ENCODE measurements at places on chromosomes 6 and 20. TPM values are rescaled to one million over a fixed set of nuclear protein-coding genes. Genes with fewer than 3 reads are reported as not detected.

The TUBB2B gene
- not detected for total RNA-seq

DNA sequence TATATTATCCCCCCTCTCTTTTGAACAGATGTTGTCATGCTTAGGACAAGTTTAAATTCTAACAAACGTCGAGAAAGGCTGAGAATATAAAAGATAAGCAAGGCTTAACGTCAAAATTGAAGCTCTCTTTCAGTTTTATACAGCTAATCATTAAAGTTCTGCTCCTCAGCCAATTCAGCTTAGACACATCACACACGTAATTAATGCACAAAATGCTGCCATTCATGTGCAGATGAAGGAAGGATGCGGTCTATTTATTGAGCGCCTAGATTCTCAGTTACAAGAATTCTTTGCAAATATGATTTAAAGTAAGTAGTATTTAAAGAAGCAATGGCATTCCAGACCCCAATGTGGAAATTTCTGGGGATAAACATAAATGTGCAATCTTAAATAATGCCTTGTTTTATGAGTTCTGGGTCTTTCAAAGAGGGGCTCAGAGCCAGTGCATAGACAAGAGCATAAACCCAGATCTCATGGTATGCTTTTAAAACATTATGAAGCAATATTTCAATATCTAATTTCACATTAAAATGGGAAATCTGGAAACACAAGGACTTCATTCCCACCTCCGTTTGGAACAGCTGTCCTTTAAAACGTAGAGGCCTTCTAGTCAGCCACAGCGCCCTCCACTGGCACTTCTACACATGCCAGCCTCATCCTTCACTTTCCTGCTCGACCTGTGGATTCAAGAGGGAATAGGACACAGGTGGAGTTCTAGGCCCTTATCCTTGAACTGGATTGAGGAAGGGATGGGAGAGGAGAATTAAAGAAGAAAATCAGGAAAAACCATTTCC is 85.8 kb downstream of the LYRM4 start:
- H3K27ac ChIP-seq, result peak overlapping the region; percentile 77
- peak; percentile 47 for DNase-seq
- H3K4me1 ChIP-seq, result peaks cover 54% of the 10 kb centered on the region
- H3K27me3 ChIP-seq, result no peaks in the 10 kb centered on the region
- H3K4me3 ChIP-seq, result peak overlapping the region; percentile 24
- H3K36me3 ChIP-seq, result peaks cover 6% of the 10 kb centered on the region

The ZC2HC1B gene
- not detected for total RNA-seq

DNA sequence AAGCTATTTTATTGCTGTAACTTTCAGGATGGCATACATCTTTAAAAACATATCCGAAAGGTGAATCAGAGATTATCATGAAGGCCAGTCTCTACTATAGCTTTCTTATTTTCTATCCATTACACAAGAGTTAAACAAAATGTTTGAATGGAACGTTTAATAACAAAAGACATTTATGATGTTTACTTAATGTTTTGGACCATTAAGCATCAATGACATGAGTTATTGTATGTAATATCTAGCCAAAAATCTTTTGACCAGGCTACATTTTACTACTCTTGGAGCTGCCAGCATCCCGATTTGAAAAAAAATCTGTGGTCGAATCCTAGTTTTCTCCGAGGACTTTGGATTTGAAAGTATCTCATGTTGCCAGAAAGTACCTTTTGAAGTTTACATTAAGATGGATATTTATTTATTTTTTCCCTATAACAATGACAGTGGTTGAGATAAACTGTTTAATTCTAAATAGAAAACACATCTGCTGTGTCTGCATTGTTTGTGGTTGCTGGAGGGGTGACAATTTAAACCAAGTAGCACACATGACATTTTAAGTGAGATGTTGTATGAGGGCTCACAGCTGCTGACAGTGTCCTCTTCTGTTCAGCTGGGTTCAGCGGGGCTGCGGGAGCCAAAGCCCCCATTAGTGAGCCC is 293.7 kb upstream of the TCF21 start:
- no peaks in the 10 kb centered on the region for H3K36me3 ChIP-seq
- H3K4me1 ChIP-seq, result no peaks in the 10 kb centered on the region
- H3K4me3 ChIP-seq, result no peak overlapping the region
- no peak overlapping the region for H3K27ac ChIP-seq
- no peak for DNase-seq

DNA sequence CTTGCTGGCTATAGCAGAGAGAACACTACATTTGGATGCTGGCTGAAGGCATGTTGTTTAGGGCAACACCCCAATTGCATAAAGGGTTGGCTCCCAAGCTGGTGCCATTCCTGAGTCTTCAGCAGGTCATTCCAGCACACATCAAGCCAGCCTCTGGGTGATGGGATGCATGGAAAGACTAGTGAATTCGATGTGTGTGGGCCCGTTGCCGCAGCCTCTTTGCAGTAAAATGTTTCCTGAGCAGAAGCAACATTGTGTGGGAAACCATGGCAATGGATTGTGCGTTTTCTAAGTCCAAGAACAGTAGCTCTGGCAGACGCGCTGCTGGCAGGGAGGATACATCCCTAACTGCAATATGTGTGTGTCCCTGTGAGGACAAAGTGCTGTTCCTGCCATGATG is 142.4 kb upstream of the SLC24A3 start:
- peaks cover 2% of the 10 kb centered on the region for H3K36me3 ChIP-seq
- DNase-seq, result no peak
- H3K27me3 ChIP-seq, result no peaks in the 10 kb centered on the region
- no peak overlapping the region for H3K27ac ChIP-seq
- H3K4me1 ChIP-seq, result peaks cover 5% of the 10 kb centered on the region
- no peak overlapping the region for H3K4me3 ChIP-seq

DNA sequence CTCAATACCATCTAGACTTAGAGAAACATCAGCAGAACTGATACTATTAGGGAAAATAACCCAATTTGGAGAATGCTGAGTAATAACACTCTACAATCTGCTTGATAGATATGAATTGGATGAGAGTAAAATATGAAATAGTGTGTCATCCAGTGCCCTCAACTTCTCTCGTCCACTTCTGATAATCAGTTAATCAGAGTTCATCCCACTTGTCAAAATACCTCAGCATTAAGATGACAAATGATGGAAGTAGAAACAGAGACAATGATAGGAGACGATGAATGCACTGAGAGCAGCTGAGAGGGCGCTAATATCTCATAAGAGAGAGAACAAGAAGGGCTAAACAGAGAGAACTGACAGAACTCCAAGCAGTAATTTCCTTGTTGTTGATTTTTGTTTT is 699.6 kb downstream of the EPHA7 start:
- no peak overlapping the region for H3K27ac ChIP-seq
- H3K4me1 ChIP-seq, result no peaks in the 10 kb centered on the region
- no peak overlapping the region for H3K4me3 ChIP-seq
- H3K27me3 ChIP-seq, result no peaks in the 10 kb centered on the region
- no peaks in the 10 kb centered on the region for H3K36me3 ChIP-seq

- no peak overlapping the region for H3K4me3 ChIP-seq
- no peak overlapping the region for H3K27ac ChIP-seq
- no peaks in the 10 kb centered on the region for H3K4me1 ChIP-seq
- H3K27me3 ChIP-seq, result peaks cover 2% of the 10 kb centered on the region
- H3K36me3 ChIP-seq, result no peaks in the 10 kb centered on the region
These were observed 165.6 kb downstream of the GRM1 start for GRCh38 chr6:146194434-146194833.

- H3K4me1 ChIP-seq, result no peaks in the 10 kb centered on the region
- DNase-seq, result no peak
- H3K4me3 ChIP-seq, result no peak overlapping the region
- no peaks in the 10 kb centered on the region for H3K36me3 ChIP-seq
- H3K27ac ChIP-seq, result no peak overlapping the region
- H3K27me3 ChIP-seq, result peaks cover 7% of the 10 kb centered on the region
These were observed 160.3 kb upstream of the ATXN1 start for GRCh38 chr6:16921399-16922110.

- H3K4me1 ChIP-seq, result no peaks in the 10 kb centered on the region
- DNase-seq, result peak; percentile 31
- H3K36me3 ChIP-seq, result no peaks in the 10 kb centered on the region
These were observed 173.7 kb downstream of the PHACTR1 start for GRCh38 chr6:12890171-12890790.

DNA sequence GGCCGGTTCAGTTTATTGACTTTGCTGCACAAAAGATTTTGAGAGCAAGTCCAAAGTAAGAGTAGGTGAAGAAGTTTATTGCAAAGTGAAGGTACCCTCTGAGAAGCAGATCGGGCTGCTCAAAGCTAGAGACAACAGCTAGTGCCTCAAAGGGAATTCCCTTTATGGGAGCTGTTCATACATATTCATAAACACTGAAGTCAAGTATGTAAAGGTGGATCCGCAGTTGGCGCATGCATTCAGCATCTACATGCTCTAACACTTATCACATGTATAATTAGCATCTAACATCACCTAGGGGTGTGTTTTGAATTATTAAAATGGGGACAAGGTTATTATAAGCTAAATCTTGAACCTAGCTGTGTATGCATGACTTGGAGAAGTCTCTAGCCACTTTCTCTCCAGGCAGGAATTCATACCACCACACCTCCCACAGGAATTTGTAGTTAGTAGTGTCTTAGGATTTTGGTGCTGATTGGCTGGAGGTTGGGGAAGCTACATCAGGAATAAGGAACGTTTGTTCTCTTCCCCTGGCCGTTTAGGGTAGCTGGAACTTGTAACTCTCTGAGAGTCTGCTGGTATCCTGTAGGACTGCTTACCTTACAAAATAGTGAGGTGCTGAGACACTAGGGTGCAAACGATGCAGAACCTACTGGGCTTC is 1633.9 kb downstream of the GRIK2 start:
- H3K27me3 ChIP-seq, result no peaks in the 10 kb centered on the region
- H3K36me3 ChIP-seq, result no peaks in the 10 kb centered on the region
- no peak overlapping the region for H3K27ac ChIP-seq

GRCh38 chr6:39338397-39338796 is 15.9 kb upstream of the KCNK16 start:
- no peak overlapping the region for H3K4me3 ChIP-seq
- H3K27ac ChIP-seq, result no peak overlapping the region
- H3K27me3 ChIP-seq, result peaks cover 17% of the 10 kb centered on the region
- H3K36me3 ChIP-seq, result no peaks in the 10 kb centered on the region
- H3K4me1 ChIP-seq, result peaks cover 2% of the 10 kb centered on the region

GRCh38 chr20:38673261-38673660 is 51.0 kb upstream of the SLC32A1 start:
- H3K4me3 ChIP-seq, result peak overlapping the region; percentile 78
- peaks cover 57% of the 10 kb centered on the region for H3K27me3 ChIP-seq

The LAMA4 gene
- not detected for total RNA-seq

- H3K36me3 ChIP-seq, result no peaks in the 10 kb centered on the region
- H3K4me1 ChIP-seq, result peaks cover 11% of the 10 kb centered on the region
- H3K4me3 ChIP-seq, result peak within 1 kb of the TSS; percentile 68
- H3K27me3 ChIP-seq, result peaks cover 59% of the 10 kb centered on the region
- peak; percentile 70 for DNase-seq
These were observed at the start of gene ARFGEF3 for GRCh38 chr6:138161338-138162110. TSS of gene ARFGEF3 (plus strand) at chr6:138161939. CDS start at chr6:138162087, 148 bp downstream.

GRCh38 chr20:51692806-51693400 is 75.3 kb downstream of the ATP9A start:
- no peaks in the 10 kb centered on the region for H3K36me3 ChIP-seq
- peaks cover 11% of the 10 kb centered on the region for H3K27me3 ChIP-seq
- H3K4me3 ChIP-seq, result no peak overlapping the region
- H3K27ac ChIP-seq, result no peak overlapping the region
- H3K4me1 ChIP-seq, result peaks cover 13% of the 10 kb centered on the region

The RSPO4 gene
- total RNA-seq, result not detected

- DNase-seq, result no peak
- no peak overlapping the region for H3K4me3 ChIP-seq
- no peaks in the 10 kb centered on the region for H3K4me1 ChIP-seq
- H3K27me3 ChIP-seq, result peaks cover 11% of the 10 kb centered on the region
- H3K36me3 ChIP-seq, result no peaks in the 10 kb centered on the region
These were observed 912 bp downstream of the IL17F start for GRCh38 chr6:52243282-52243893.

DNA sequence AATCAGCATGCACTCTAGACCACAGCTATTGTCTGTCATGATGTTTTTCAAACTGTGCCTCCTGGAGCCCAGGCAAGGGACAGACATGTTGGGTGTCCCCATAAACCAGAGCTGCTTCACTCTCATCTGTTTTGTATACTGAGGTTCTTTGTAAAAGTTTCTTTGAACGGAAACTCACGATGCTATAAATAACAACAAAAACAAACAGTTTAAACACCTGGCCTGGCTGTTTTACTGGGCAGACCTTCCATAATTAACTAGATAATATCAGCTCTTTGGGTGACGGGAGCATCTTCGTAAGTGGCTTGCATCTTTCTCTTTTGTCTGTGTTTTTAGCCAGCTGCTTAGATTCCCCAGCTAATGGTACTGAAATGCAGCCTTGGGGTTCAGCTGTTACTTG is 190.3 kb downstream of the ZDHHC14 start:
- H3K27ac ChIP-seq, result no peak overlapping the region
- no peaks in the 10 kb centered on the region for H3K27me3 ChIP-seq
- DNase-seq, result no peak
- H3K4me1 ChIP-seq, result peaks cover 18% of the 10 kb centered on the region
- H3K4me3 ChIP-seq, result no peak overlapping the region
- no peaks in the 10 kb centered on the region for H3K36me3 ChIP-seq

GRCh38 chr20:38429301-38429700 is 5.8 kb downstream of the SNHG17 start:
- H3K4me3 ChIP-seq, result no peak overlapping the region
- H3K27ac ChIP-seq, result peak overlapping the region; percentile 36
- peaks cover 80% of the 10 kb centered on the region for H3K4me1 ChIP-seq
- H3K27me3 ChIP-seq, result no peaks in the 10 kb centered on the region
- no peak for DNase-seq
- H3K36me3 ChIP-seq, result peaks cover 84% of the 10 kb centered on the region

The IFT52 gene
- total RNA-seq, result 14.2 TPM

The EEF1A2 gene
- 0.12 TPM for total RNA-seq

DNA sequence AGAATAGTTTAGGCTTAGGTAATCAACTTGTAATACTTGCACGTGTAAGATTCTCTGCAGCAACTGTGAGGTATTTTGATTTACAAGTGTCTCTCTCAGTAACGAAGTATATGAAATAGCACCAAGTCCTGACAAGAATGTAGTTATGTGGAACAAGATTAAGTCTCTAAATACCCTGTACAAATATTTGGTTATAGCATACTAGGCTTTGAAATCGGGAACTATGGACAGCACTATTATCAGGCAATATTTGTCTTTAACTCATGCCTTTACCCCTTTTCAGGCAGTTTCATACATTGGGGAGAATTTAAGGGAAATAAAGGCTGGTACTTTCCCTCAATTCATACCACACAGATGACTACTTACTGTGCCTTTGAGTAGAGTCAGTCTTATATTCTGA is 93.2 kb downstream of the GRIK2 start:
- H3K27me3 ChIP-seq, result no peaks in the 10 kb centered on the region
- H3K4me1 ChIP-seq, result no peaks in the 10 kb centered on the region
- H3K36me3 ChIP-seq, result no peaks in the 10 kb centered on the region
- H3K4me3 ChIP-seq, result no peak overlapping the region
- no peak for DNase-seq
- H3K27ac ChIP-seq, result no peak overlapping the region
